ENCODE measurements at places on chromosomes 2 and 18. TPM values are rescaled to one million over a fixed set of nuclear protein-coding genes. Genes with fewer than 3 reads are reported as not detected.

DNA sequence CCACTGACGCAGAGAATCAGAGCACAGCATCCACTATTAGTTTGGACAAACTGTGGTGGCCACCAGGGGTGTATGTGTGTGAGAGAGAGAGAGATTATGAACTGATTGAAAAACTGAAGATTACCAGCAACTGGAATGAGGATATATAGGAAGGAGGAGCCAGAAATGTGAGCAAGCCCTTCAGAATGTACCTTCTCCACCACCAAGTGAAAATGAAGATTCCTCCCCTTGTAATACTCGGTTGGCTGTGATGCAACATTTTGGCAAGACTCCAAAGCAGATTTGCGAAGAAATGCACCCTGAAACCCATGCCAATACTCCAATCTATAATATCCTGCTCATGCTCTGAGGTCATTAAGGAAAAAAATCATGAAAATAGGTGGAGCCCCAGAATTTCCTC, 121.2 kb upstream of the SLC35G4 start:
- peak; percentile 30 for DNase-seq

- no peak for DNase-seq
Measured at GRCh38 chr2:197782126-197782525, 3.0 kb downstream of the BOLL start.

PECR gene
- polyA plus RNA-seq, result 5.4 TPM

GRCh38 chr18:48290162-48290926, 118.8 kb downstream of the ZBTB7C start:
- DNase-seq, result no peak

DNA sequence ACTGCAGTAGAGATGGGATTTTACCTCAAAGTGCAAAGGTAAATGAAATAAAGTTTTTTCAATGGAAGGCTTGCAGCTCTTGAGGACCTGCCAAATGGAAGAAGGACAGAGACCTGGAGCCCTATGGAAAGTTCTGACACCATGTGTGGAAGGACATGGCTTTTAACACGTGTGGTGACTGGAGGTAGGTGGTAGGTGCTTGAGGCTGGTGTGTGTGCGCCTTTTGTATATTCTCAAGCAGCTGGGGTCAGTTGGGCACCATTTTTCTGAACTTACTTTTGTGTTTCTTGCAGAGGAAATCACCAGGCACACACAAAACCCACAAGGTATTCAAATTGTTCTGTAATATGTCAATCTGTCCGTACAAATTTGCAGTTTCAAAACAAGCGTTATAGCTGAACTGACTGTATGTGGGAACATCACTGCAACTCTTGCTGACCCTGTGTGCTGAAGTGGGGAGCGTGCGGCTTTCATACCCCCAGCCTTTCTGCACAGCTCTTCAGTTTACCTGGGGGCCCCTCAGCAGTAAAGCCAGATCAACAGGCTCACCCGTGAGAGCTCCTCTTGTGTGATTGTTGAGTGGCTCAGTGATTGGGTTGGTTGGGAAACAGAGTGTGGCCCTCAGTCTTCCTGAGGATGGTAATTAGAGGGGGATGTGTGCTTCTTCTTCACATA, 363 bp downstream of the GREB1 start:
- DNase-seq, result no peak

GRCh38 chr2:15224641-15225040, 336.5 kb downstream of the NBAS start:
- DNase-seq, result no peak

TMEM150A gene
- 35.7 TPM for polyA plus RNA-seq

DNA sequence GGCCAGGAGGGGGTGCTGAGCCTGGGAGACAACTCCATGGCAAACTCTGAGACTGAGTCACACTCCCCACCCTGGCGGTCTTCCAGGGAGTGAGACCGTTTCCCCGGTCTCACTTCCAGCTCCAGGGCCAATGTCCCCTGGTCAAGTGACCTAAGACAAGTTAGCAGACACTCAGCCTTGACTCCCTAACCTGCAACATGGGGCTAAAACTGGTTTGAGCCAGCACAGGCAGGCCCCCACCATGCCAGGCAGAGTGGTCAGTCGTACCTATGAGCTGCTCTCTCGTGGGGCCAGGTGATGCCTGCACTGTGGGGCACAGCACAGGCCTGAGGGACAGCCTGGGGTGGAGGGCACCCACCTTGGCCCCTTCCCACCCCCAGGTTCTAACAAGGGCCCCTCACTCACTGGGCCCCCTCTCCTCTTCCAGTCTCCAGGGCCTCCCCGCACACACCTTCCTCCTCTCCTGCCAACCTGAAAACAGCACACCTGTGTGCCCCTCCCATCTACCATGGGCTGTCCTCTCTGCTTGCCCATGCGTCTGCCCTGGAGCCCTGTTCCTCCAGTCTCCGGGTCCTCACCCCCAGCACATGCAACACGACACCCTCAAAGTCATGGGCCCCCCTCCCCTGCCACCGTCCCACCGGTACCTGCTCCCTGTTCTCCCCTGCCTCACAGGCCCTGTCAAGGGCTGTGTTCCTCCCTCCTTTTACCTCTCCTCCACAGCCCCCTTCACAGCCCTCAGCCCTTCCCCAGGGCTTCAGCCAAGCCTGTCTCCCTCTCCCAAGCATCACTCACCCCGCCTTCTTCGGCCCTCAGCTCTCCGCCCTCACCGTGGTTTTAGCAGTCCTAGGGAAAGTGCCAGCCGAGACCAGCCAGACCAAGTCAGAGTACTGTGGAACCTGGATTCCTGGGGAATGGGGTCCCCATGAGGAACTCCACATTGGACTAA, 1.6 kb downstream of the GPR17 start:
- DNase-seq, result peak; percentile 83

- no peak for DNase-seq
Measured at GRCh38 chr2:63598981-63599380, 10.2 kb downstream of the MDH1 start.

DNA sequence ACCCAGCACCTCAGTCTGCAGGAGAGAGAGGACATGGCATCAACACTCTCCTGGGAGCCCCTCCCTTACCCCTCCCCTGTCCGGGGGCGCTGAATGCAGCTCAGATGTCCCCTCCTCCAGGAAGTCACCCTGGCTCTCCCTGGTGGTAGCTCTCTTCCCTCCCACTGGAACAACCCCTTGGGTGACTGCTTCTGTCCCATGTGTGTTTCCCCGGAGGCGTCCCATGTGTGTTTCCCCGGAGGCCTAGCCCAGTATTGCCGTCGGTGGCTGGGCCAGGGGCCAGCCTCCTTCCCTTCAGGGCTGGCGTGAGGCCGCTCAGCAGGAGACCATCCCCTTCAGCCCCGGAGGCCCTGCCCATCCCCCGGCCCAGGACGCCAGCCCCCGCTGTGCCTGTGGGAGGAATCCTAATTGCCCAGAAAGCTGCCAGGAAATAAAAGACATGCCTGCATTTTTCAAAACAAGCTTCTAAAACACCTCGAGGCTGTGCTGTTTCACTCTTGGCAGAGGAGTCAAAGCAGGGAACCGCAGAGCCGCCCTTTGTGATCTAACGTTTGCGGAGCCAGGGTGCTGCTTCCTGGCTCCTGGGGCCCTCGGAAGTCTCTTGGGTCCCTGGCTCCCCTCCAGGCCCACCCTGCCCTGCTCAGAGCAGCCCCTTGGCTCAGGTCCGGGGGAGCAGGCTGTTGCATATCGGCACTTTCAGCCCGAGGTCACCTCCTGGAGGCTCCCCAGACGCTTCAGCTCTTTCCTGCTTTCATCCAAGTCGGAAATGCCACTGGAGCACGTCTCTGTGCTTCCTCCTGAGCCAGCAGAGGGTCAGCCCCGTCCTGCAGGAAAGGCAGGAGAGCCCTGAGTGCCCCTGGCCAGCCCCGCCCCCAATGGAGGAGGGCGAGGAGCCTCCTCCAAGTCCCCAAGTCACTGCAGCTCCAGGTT, 11.4 kb downstream of the SNED1 start:
- DNase-seq, result peak; percentile 91

TXNDC2 gene
- not detected for polyA plus RNA-seq

DNA sequence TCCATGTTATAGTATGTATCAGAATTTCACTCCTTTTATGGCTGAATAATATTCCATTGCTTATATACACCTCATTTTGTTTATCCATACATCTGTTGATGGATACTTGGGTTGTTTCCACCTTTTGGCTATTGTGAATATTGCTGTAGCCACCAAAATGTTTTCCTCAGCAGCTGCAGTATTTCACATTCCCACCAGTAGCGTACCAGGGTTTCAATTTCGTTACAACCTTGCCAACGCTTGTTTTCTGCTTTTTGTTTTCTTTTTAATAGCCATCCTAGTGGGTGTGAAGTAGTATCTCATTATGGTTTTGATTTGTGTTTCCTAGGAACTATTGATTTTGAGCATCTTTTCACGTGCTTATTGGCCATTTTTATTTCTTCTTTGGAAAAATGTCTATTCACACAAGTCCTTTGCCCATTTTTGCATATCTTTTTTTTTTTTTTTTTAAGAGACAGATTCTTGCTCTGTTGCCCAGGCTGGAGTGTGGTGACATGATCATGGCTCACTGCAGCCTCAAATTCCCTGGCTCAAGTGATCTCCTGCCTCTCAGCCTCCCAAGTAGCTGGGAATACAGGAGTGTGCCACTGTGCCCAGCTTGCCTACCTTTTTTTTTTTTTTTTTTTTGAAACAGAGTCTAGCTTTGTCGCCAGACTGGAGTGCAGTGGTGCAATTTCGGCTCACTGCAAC, 14.2 kb downstream of the UBXN2A start:
- DNase-seq, result peak; percentile 50

PCARE gene
- not detected for polyA plus RNA-seq

DNA sequence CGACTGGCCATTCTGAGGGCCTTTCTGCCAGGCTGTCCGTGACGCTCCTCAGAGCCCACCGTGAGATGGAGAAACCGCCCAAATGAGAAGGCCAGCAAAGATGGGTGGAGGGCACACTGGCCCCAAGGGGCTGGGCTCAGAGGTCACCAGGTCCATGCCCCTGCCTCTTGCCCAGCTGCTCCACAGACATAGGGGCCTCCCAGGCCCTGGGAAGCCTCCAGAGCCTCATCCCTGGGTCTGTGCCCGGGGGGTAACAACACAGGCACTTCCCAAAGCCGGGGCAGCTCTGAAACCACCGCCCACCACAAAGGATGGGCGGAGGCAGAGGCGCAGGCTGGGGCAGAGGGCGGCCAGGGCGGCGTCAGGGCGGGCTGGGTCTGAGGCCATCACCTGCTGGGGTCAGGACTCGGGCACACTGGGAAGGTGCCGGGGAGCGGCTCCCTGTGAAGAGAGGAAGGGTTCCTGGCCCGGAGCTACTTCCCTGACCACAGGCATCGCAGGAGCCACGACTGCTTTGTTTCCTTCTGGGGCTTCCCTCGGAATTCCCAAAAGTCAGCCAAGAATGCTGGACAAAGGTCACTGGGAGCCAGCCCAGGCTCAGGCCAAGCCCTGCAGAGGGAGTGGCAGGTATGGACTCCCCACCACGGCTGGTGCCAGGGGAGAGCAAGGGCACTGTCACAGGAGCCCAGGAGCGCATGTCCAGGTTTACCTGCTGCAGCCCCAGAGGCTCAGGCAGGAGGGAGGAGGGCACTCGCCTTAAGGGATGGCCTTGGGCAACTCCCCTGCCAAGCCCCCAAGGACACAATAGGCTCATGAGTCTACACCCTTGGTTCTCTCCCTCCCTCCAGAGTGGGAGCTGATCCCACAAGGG, 9.4 kb downstream of the CYP26B1 start:
- DNase-seq, result no peak

Measured in GM23248 (cell line).